ENCODE measurements at places on chromosomes 6 and 20. TPM values are rescaled to one million over a fixed set of nuclear protein-coding genes. Genes with fewer than 3 reads are reported as not detected.

- DNase-seq = no peak
Observed at GRCh38 chr20:63471981-63472831, at the start of gene KCNQ2. TSS of gene KCNQ2 (minus strand) at chr20:63472655. CDS start at chr20:63472463, 192 bp downstream.

- peak; percentile 77 for DNase-seq
Observed at GRCh38 chr6:116251568-116252384, 2.1 kb downstream of the TSPYL4 start.

DNA sequence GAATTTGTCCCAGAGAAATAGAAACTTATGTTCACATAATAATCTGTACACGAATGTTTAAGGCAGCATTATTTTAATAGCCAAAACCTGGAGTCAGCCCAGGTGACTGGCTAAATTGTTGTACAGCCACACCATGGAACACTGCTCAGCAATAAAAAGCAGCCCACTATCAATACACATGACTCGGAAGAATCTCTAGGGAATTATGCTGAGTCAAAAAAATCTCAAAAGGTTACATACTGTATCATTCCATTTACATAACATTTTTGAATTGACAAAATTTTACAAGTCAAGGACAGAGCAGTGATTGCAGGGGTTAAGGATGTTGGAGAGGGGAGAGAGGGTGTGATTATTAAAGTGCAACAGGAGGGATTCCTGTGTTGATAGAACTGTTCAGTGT lies 163.4 kb downstream of the UBE3D start:
- DNase-seq = no peak

The ADAM33 gene
- total RNA-seq = 0.18 TPM

The FAXC gene
- 3.6 TPM for total RNA-seq

Measured in endothelial cell of umbilical vein (primary cell).